Effector memory CD8-positive, alpha-beta T cell (primary cell): ENCODE measurements at places on chromosomes 5 and 9.

GRCh38 chr5:174801798-174802197 lies 77.4 kb downstream of the MSX2 start:
- H3K36me3 ChIP-seq: no peaks in the 10 kb centered on the region
- no peak for DNase-seq
- no peaks in the 10 kb centered on the region for H3K27me3 ChIP-seq

- no peak for DNase-seq
- peaks cover 58% of the 10 kb centered on the region for H3K36me3 ChIP-seq
- H3K4me1 ChIP-seq: peaks cover 44% of the 10 kb centered on the region
- H3K27me3 ChIP-seq: no peaks in the 10 kb centered on the region
- peak overlapping the region; percentile 55 for H3K4me3 ChIP-seq
- peak overlapping the region; percentile 86 for H3K27ac ChIP-seq
Measured at GRCh38 chr9:129486756-129487657, 133.9 kb downstream of the C9orf50 start.

- no peak for DNase-seq
- no peak overlapping the region for H3K27ac ChIP-seq
- H3K27me3 ChIP-seq: peaks cover 12% of the 10 kb centered on the region
- no peak overlapping the region for H3K4me3 ChIP-seq
- no peaks in the 10 kb centered on the region for H3K36me3 ChIP-seq
Measured at GRCh38 chr5:72452515-72453245, 54.5 kb downstream of the ZNF366 start.

DNA sequence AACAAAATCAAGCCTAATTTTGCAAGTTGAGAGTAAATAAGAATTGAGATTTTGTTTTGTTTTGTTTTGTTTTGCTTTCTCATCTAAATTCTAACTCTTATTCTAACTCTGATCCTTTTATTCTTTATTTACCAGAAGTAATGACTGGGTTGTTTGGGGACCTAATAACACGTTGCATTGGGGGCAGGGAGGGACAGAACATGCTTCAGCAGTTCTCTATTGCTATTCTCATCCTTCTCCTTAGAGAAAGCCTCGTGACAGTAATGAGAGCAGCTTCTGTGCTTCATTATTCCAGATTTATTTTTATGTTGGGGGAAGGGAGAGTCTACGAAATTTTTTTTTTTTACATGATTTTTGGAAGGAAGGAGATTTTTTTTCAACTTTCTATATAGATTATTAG lies 21.1 kb downstream of the CPEB4 start:
- no peak overlapping the region for H3K4me3 ChIP-seq
- no peak for DNase-seq
- peaks cover 7% of the 10 kb centered on the region for H3K4me1 ChIP-seq
- no peaks in the 10 kb centered on the region for H3K27me3 ChIP-seq

GRCh38 chr9:112809351-112809848 lies 58.8 kb downstream of the SNX30 start:
- peaks cover 2% of the 10 kb centered on the region for H3K4me1 ChIP-seq
- no peaks in the 10 kb centered on the region for H3K27me3 ChIP-seq
- H3K36me3 ChIP-seq: peaks cover 10% of the 10 kb centered on the region
- no peak overlapping the region for H3K4me3 ChIP-seq
- no peak overlapping the region for H3K27ac ChIP-seq
- DNase-seq: no peak

GRCh38 chr5:140240987-140241706 lies 61.8 kb downstream of the PFDN1 start:
- H3K4me3 ChIP-seq: no peak overlapping the region
- no peaks in the 10 kb centered on the region for H3K27me3 ChIP-seq
- peaks cover 7% of the 10 kb centered on the region for H3K4me1 ChIP-seq
- H3K36me3 ChIP-seq: peaks cover 6% of the 10 kb centered on the region
- no peak for DNase-seq
- no peak overlapping the region for H3K27ac ChIP-seq

GRCh38 chr9:93575796-93576257 lies 557 bp upstream of the PHF2 start:
- H3K36me3 ChIP-seq: peaks cover 14% of the 10 kb centered on the region
- no peaks in the 10 kb centered on the region for H3K27me3 ChIP-seq
- peaks cover 43% of the 10 kb centered on the region for H3K4me1 ChIP-seq
- peak; percentile 49 for DNase-seq
- peak overlapping the region; percentile 87 for H3K4me3 ChIP-seq

DNA sequence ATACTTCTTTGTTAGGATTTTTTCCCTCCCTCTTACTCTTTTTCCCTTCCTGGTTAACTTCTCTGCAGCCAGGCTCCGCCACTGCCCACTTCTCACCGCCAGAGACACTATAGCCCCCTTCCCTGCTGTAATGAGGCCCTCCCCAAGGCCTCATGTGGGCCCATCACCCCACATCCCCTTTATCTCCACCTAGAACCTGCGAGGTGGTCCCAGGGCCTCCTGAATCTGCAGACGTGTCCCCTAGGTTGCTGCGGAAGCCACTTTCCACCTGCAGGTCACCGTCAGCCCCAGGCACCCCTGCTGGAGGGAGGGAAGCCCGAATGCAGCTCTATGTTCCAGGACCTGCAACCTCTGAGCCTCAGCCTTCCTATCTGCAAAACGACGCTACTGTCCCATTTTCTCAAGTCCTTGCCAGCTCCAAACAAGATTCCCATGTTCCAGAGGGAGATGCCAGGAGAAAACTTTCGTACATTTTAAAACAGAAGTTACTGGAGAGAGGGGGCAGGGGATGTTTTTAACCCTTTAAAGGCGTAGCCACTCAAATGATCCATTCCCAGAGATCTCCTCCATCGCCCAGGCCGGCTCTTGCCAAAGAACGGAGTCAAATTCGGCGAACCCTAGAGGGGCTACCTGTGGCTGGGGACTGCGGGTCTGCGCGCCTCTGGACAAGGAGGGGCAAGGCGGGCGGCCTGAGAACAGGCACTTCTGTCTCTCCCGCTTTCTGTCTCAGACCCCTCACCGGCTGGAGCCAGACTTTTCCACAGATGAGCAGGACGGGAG lies 929 bp downstream of the SH3PXD2B start:
- peaks cover 11% of the 10 kb centered on the region for H3K4me1 ChIP-seq
- H3K27ac ChIP-seq: no peak overlapping the region
- peaks cover 56% of the 10 kb centered on the region for H3K27me3 ChIP-seq
- H3K36me3 ChIP-seq: peaks cover 3% of the 10 kb centered on the region
- DNase-seq: no peak
- H3K4me3 ChIP-seq: peak overlapping the region; percentile 79

GRCh38 chr5:132782101-132782500 lies 5.1 kb upstream of the SEPTIN8 start:
- no peak for DNase-seq
- no peak overlapping the region for H3K4me3 ChIP-seq
- H3K4me1 ChIP-seq: peaks cover 6% of the 10 kb centered on the region

DNA sequence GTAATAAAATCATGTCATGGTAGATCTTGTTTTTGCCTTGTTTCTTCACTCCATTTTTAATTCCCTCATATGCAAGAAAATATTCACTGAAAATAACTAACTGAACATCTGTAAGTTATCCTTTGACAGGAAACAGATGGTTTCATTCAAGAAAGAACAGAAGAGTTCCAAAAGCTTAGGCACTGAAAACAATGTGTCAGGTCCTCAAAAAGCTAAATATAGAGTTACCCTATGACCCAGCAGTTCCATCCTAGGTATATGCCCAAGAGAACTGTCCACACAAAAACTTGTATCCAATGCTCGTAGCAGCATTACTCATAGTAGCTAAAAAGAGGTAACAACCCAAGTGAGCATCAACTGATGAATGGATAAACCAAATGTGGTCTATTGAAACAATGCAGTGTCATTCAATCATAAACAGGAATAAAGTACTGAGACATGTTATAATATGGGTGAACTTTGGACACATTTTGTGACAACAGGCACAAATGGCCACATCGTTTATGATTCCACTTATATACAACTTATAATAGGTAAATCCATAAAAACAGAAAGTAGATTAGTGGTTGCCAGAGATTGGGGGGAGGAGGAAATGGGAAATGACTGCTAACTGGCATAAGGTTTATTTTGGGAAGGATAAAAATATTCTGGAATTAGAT lies 231.0 kb downstream of the FRMD3 start:
- no peaks in the 10 kb centered on the region for H3K36me3 ChIP-seq
- H3K27me3 ChIP-seq: no peaks in the 10 kb centered on the region
- H3K4me3 ChIP-seq: no peak overlapping the region
- DNase-seq: no peak
- no peak overlapping the region for H3K27ac ChIP-seq
- no peaks in the 10 kb centered on the region for H3K4me1 ChIP-seq

DNA sequence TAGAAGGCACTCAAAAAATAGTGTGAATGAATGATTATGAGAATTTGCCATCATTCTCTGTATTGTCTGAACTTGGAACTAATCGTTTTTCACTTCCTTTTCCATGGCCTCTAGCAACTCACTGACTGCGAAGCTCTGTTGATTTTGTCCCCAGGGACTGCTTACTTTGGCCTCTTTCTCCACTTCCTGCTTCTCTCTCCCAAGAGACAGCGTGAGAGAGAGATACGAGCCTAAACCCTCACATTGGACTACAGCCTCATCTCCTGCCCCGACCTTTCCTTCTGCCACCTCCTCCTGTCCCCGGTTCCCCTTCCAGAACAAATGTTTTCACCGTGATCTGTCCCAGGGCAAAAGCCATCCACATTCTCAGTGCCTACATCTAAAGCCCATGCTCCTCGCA lies 300.8 kb upstream of the PANK3 start:
- H3K4me3 ChIP-seq: no peak overlapping the region
- peaks cover 33% of the 10 kb centered on the region for H3K27me3 ChIP-seq
- H3K27ac ChIP-seq: no peak overlapping the region
- H3K4me1 ChIP-seq: no peaks in the 10 kb centered on the region
- DNase-seq: no peak
- no peaks in the 10 kb centered on the region for H3K36me3 ChIP-seq

- no peak overlapping the region for H3K27ac ChIP-seq
- no peaks in the 10 kb centered on the region for H3K4me1 ChIP-seq
- H3K27me3 ChIP-seq: peaks cover 9% of the 10 kb centered on the region
- peaks cover 3% of the 10 kb centered on the region for H3K36me3 ChIP-seq
Measured at GRCh38 chr9:101635473-101635872, 40.7 kb upstream of the PPP3R2 start.

GRCh38 chr9:103669296-103669695 lies 424.8 kb upstream of the SMC2 start:
- no peaks in the 10 kb centered on the region for H3K4me1 ChIP-seq
- no peaks in the 10 kb centered on the region for H3K27me3 ChIP-seq

DNA sequence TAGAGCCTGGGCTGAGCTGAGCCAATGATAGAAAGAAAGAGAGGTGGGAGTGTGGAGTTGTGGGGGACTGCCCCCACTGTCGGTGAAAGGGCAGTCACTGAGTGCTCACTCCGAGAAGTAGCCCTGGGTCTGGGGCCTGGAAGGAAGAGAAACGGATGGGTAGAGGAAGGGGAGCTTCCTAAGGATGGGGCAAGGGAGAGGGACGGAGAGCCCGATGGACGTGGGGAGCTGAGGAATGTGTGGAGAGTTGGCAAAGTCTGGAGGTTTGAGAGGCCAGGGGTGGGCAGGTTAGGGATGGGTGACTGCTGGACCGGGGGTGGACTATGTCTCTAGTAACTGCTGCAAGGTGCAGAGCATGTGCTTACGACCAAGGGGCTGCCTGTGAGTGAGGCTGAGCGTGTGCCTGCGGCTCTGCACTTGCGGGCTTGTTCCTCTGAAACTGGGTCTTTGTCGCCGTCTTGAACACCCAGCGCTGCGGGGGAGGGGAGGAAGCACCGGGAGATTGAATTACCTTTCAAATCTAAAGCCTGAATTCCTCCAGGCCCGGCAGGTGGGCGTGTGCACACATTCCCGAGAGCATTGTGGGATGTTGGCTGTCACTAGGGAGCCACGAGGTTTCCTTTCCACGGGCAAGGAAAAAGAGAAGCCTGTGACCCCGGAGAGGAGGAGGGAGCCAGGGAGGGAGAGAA lies 76.4 kb upstream of the ARAP3 start:
- DNase-seq: no peak
- peaks cover 3% of the 10 kb centered on the region for H3K36me3 ChIP-seq
- peaks cover 99% of the 10 kb centered on the region for H3K27me3 ChIP-seq
- no peak overlapping the region for H3K27ac ChIP-seq

GRCh38 chr9:112278152-112278551 lies 55.3 kb downstream of the PTBP3 start:
- H3K4me1 ChIP-seq: peaks cover 20% of the 10 kb centered on the region
- H3K36me3 ChIP-seq: peaks cover 5% of the 10 kb centered on the region
- H3K4me3 ChIP-seq: no peak overlapping the region
- H3K27me3 ChIP-seq: no peaks in the 10 kb centered on the region

DNA sequence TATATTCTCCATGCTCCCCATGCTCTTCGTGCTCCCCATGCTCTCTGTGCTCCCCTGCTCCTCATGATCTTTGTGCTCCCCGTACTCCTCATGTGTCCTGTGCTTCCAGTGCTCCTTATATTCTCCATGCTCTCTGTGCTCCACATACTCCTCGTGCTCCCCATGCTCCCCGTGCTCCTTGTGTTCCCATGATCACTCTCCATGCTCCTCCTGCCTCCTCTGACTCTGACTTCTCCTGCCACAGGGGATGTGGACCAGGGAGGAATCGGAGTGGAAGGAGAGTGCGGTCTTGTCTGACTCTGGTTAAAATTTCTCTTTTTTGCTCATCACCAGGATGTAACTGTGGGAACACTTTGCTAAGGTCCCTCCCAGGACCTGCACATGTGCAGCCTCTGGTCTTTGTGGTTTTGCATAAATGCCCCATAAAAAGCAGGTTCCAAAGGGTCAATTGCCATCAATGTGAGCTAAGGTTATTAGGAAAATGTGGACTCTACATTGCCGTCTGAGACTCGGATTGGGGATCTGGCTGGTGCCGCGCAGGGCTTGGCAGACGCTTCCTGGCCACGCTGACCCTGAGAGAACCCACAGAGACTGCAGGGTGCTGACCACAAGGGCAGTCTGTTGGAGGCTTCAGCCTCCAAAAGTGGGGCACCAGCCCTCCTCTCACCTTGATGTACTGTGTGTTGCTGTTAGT lies 52.5 kb downstream of the TRIP13 start:
- no peak for DNase-seq
- peaks cover 53% of the 10 kb centered on the region for H3K27me3 ChIP-seq
- no peaks in the 10 kb centered on the region for H3K36me3 ChIP-seq
- no peak overlapping the region for H3K4me3 ChIP-seq
- no peaks in the 10 kb centered on the region for H3K4me1 ChIP-seq
- H3K27ac ChIP-seq: no peak overlapping the region

DNA sequence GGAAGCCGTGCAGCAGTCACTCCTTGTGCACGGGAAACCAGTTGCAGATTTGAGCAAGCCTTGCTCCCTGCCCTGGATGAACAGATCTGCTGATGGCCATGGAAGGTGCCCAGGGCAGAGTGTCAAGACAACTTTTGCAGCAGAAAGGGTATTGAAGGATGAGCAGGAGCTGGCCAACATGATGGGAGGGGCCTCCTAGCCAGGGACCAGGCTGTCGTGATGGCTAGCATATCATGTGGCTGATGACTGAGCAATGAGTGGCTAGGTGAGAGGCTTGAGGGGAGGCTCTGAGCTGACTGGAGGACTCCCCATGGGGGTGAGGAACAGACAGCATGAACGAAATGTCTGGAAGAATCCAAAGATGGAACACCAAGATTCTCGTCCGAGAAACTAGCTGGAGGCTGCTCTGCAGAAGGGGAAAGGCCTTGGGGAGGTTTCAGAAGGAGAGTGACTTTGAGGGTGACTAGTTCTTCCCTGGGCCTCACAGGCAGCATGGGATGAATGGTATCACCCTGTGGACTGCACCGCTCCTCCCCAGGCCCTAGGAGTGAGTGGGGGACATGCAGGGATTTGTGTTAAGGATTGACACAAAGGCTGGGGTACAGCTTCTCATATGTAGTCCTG lies 18.5 kb downstream of the PPARGC1B start:
- peaks cover 2% of the 10 kb centered on the region for H3K36me3 ChIP-seq
- H3K27me3 ChIP-seq: no peaks in the 10 kb centered on the region
- DNase-seq: no peak
- no peaks in the 10 kb centered on the region for H3K4me1 ChIP-seq
